Sciatic nerve (tissue), 2 donors: ENCODE measurements at places on chromosomes 5 and 9. TPM values are rescaled to one million over a fixed set of nuclear protein-coding genes. Genes with fewer than 3 reads are reported as not detected.

DNA sequence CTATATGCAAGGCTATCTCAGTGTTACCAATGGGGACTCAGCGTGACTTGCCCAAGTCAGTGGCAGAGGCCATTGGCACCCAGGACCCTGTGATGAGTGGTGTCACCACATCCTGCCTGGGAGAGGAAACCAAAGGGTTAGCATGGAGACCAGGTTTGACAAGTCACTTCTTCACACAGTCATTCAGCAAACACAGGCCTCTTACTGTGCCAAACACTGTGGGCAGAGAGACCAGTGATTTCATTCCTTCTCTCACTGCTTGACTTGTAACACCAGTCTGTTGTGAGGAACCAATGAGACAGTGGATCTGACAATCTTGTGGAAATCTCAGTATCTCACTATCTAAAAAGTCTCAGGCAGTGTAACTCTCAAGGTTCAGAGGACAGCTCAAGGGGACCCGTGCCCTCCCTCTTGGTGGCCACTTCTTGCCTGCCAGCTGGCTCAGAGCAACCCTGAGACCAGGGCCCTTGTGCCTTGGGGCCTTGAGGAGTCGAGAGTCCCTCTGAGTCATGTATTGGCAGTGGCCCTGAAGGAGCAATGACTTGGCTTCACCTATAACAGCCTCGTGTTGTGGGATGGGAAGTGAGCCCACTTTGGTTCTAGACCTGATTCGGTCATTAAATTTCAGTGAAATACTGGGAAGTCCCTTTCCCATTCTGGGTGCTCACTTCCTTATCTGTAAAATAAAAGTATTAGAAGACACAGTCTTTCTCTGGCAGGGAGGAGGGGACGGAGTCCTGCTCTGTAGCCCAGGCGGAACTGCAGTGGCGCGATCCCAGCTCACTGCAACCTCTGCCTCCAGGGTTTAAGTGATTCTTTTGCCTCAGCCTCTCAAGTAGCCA is 1.6 kb downstream of the FABP6 start:
- DNase-seq, result no peak

- peak; percentile 96 for DNase-seq
Measured at GRCh38 chr9:127828262-127829031, 25.8 kb downstream of the FPGS start.

GRCh38 chr5:27389696-27390095 is 351.3 kb upstream of the CDH9 start:
- no peak for DNase-seq

DNA sequence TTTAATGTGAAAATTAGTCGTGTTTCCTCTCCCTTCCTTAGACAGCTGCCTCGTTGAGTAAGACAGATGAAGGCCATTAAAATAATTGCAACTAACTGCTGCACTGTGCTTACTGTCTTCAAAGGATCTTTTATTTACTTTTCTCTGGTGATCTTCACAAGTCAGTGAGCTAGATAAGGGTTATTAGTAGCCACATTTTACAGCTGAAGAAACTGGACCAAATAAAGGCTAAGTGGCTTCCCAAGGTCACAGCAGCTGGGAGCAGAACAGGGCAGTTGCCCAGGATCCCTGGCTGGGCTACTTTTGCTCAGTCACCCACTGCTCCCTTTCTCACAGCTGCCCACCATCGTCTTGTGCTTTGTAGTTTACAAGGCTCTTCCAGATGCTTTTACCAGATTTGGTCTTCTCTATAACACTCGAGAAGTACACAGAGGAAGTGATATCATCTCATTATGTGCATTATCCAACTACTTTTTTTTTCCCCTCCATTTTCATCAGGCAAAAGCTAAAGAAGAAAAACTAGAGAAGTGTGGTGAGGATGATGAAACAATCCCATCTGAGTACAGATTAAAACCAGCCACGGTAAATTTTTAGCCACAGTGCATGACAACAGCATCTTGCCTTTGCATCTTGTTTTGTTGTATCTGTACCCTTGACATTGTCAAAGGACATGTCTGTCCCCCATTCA is 61.8 kb downstream of the ERAP1 start:
- DNase-seq, result no peak

DNA sequence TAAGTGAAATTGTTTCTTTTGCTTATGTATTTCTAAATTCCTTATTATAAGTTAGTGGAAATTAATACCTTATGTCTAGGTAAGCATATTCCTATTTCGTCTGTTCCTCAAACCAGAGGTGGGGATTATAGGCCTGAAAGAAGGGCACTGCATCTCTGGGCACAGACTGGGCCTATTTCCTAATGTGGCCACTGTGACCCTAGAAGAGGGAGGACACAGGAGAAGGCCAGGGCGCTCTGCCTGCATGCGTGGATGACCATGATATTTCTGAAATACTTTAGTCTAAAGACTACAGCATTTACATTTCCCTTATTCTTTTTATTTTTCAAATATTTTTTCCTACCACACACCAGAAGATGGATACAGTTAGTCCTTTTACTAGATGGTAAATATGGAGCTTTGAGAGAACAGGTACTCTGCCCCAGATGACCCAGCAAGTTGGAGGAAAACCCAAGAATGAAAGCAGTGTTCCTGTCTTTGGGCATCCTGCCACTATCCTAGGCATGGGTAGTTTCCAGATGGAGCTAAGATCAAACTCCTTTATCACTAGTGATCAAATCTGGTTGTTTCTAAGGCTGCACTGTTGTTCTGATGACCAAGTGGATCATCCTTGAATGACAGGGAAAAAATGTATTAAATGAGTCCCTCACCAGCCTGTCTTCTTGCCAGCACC is 27.8 kb downstream of the RUSC2 start:
- no peak for DNase-seq

DNA sequence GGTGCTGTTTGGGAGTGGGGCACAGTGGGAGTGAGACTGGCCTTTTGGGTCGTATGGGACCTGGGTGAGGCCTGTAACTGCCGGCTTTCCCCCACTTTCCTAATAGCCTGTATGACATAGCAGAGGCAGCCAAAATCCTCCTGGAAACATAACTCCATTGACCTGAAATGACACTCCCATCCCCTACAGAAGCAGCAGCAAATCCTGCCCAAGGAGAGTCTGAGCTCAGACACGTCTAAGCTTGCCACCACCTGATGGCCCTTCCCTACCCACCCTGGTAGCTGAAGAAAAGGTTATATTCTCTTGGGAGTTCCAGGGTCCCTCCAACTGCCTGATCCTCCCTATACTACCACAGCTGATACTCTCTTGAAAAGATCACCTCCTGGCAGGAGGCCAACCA is 179.8 kb upstream of the ARRDC3 start:
- DNase-seq, result no peak

GRCh38 chr5:168667301-168667840 is 88.2 kb upstream of the PANK3 start:
- no peak for DNase-seq

DNA sequence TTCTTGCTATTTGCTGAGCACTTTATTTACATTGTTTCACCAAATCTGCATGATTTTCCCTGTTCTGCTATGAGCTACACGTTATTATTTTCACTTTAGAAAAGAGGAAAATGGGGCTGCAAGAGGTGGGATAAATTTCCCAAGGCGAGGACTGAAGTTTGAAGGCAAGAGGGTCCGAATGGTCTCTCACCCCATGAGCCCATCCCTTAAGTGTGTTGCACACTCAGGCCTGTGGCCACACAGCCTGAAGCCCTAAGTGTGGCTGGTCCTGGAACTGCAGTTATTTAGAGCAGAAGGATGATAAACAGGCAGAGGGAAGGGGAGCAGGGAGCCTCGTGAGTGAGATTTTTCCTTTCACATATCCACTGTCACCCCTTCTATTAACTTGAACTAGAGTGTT is 7.8 kb downstream of the PDE8B start:
- DNase-seq, result no peak

GRCh38 chr5:168770036-168770498 is 190.9 kb upstream of the PANK3 start:
- no peak for DNase-seq

DNA sequence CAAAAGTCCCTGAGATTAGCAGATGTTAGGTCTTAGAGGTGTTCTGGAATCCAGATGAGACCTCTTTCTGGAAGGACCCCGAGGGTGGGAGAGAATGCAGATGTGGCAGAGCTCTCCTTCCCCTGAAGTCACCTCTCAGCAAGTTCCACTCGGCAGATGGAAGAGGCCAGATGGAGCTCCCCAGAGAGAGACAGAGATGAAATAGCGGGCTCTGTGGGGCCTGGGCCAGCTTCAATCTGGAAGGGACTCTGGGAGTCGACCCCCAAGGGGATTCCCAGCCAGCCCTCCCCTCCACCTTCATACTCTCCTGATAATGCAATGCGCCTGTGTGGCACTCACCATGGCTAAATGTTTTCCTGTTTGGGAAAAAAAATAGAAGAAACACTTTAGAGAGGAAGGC is 60.2 kb downstream of the WNK2 start:
- no peak for DNase-seq

DNA sequence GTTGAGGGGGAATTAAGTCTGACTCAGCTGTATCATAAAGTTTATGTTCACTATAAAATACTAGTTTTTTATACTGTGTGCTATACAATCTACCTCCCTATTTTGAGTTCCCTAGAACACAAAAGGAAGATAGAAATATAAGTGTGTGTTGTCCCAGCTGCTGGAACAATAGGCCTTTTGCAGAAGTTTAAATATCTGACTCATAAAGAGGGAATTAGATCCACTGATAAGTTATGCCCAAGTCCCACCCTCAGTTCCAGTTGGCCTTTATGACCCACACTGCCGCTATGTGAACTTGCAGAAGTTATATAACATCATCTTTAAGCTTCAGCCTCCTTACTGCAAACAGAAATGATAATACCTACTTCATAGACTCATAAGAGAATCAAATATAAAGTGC is 88.5 kb upstream of the DAB2 start:
- DNase-seq, result no peak

GRCh38 chr9:89668866-89669246 is 64.0 kb downstream of the GADD45G start:
- DNase-seq, result no peak

DNA sequence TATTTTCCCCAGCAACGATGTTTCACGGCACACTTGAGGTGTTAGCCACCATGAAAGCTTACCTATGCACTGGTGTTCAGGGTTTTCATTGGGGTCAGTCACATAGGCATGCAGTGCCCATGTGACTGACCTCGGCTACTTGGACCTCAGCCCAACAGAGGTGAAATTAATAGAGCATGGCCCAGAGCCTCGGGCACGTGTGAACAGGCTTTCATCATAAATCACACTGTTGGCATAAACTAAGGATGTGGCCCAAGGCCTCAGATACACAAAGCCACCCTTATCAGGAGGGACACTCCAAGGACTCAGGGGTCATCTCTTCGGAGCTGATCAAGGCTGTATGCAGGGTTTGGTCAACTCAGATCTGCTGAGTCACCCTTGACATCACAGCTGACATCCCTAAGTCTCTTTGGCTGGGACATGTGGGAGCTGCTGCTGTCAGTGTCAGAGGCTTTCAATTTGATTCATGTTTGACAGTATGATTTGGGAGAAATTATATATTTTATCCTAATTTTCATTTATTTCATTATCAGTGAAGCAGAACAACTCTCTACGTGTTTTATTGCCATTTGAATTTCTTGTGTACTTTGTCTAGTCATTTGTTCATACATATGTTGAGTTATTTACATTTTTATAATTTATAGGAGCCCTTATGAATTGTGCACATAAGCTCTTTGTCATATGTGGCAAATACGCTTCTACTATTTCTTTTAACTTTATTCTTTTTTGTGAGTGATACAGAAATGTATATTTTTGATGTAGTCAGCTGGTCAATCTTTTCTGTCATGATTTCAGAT is 59.7 kb upstream of the ANKRD33B start:
- no peak for DNase-seq

DNA sequence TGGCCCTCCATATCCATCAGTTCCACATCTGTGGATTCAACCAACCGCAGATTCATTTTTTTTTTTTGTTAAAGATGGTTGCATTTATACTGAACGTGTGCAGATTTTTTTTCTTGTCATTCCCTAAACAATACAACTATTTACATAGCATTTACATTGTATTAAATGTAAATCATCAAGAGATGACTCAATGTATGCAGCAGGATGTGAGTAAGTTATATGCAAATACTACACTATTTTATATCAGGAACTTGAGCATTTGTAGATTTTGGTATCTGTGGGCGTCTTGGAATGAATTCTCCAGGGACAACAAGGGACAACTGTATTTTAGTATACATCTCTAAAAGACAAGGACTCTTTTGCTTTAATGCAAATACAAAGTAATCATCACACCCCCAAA is 299.2 kb upstream of the ZNF608 start:
- no peak for DNase-seq

- no peak for DNase-seq
Measured at GRCh38 chr5:28512648-28513047, 1474.3 kb upstream of the CDH9 start.

The ADGRV1 gene
- 1.7 TPM for total RNA-seq

The EGFLAM gene
- 48.2 TPM for total RNA-seq

The OR1K1 gene
- total RNA-seq, result not detected

The VAV2 gene
- 20.5 TPM for total RNA-seq

The PCDHAC2 gene
- 2.4 TPM for total RNA-seq

The ENTPD2 gene
- total RNA-seq, result 24.3 TPM

The CMBL gene
- total RNA-seq, result 17.5 TPM

The NDST1 gene
- 109 TPM for total RNA-seq

The TMEM171 gene
- total RNA-seq, result 1.0 TPM

The SPATA6L gene
- total RNA-seq, result 4.3 TPM

The GPRIN1 gene
- total RNA-seq, result 0.53 TPM
